Prostate gland (tissue), 2 donors: ENCODE measurements at places on chromosomes 4 and X.
A peak's percentile ranks its signal among the peaks of the same experiment; 100 is the strongest.

DNA sequence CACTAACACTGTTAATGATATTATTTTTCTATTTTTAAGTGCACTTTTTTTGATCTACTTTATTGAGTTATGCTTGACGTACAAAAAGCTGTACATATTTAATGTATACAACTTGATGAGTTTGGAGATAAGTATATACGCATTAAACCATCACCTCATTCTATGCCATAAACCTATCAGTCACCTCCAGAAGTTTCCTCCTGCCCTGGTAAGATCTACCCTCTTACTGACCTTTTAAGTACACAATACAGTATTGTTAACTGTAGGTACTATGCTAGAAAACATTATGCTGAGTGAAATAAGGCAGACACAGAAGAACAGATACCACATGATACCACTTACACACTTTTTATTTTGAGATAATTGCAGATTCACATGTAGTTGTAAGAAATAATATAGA lies 36.9 kb downstream of the INTS6L start:
- no peak for DNase-seq

- no peak for DNase-seq
Observed at GRCh38 chrX:111133389-111133788, 37.4 kb downstream of the PAK3 start.

- peak; percentile 12 for DNase-seq
Observed at GRCh38 chrX:104565791-104566680, at the start of gene IL1RAPL2. Gene IL1RAPL2, plus strand, starts transcription at chrX:104566199.

GRCh38 chrX:67734111-67734753 lies 190.4 kb downstream of the AR start:
- DNase-seq = no peak

DNA sequence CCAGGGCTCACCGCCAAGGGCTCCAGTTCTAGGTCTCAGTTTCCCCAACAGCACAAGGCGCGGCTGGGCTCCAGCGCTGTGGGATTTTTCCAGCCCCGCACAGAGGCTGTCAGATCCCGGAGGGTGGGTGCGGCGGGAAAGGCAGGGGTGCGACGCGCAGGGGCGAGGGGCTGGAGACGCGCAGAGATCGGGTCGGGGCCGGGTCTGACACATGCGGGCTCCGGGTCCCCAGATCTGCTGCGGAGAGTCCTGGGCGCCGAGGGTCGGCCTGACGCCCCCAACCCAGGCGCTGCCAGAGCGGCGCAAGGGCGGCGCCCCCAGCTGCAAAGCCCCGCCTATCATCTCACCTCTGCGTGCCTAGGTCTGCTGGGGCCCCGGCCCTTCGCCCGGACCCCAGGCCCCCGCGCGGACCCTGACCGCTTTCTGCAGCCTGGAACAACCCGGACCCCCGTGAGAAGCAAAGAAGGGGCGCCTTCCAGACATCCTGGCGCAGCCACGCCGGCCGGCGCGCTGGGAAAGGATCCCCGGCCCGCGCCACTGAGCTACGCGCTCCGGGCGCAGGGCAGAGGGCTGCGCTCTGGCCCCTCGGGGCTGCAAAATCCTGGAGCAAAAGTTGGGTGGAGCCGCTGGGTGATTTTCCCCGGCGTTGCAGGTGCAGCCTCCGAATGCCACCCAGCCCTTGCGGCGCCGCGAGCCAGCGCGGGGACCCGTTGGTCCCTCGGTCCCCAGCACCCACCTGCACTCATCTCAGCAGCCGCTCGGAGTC lies 486 bp downstream of the ABLIM2 start:
- DNase-seq = no peak

GRCh38 chr4:36215627-36216026 lies 28.7 kb downstream of the ARAP2 start:
- DNase-seq = no peak

GRCh38 chr4:184693056-184693455 lies 40.8 kb downstream of the CENPU start:
- DNase-seq = no peak

DNA sequence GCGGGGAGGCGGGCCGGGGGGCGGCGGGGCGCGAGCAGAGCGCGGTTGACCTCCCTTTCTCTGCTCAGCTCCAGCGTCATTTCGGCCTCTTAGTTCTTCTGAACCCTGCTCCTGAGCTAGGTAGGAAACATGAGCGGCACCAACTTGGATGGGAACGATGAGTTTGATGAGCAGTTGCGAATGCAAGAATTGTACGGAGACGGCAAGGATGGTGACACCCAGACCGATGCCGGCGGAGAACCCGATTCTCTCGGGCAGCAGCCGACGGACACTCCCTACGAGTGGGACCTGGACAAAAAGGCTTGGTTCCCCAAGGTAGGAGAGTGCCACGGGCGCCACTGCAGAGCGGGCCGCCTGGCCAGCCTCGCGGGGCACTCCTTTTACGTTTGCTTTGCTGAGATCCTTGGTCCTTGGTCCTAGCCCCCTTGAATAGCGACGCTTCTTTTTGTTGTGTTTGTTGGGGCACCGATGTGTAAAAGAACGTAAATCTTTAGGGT lies at the start of gene HTATSF1:
Gene HTATSF1, plus strand, starts transcription at position 37 of the 497 bp plus-strand sequence. Its CDS starts 93 bp downstream, at position 130.
- DNase-seq = no peak

DNA sequence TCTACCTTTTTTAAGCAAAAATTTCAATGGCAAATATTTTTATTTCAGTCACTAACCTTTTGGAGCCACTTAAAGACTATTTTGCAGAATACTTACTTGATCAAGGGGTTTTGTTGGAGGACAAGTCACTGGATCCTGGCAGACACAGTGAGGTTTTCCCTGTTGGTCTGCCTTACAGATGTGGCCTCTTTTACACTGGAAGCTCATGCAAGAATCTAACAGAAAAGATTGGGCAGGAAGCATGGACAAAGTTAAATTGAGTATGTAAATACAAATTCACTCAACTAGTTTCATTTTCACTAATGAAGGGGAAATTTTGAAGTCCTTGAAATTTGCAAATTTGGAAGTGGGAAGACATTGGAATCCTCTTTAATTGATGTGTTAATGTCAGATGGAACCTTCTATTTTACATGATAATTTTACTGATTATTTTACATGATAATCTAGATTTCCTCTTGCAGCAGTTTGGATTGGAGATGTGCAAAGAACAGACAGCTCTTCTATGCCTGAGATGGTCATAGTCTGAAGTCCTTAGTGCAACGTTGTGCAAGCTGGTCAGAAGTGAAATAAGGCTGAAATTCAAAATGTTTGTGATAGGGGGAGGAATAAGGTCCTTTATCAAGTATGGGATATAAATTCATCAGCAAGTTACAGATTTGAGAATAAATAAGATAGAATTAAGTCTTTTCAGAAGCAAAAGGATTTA lies 38.4 kb downstream of the SPARCL1 start:
- no peak for DNase-seq

DNA sequence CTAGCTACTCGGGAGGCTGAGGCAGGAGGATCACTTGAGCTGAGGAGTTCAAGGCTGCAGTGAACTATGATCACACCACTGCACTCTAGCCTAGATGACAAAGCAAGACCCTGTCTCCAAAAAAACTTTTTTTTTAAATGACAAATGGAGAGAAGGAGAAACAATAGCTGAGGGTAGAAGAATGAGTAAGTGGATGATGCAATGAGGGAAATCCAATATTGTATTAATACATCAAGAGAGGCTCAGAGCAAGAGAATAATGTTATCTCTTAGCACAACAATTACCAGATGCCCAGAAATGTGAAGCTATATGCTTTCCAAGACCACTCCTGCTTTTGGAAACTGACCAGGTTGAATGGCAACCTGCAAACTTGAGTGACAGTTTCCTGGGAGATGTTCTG lies 19.9 kb upstream of the GPR173 start:
- DNase-seq = no peak

DNA sequence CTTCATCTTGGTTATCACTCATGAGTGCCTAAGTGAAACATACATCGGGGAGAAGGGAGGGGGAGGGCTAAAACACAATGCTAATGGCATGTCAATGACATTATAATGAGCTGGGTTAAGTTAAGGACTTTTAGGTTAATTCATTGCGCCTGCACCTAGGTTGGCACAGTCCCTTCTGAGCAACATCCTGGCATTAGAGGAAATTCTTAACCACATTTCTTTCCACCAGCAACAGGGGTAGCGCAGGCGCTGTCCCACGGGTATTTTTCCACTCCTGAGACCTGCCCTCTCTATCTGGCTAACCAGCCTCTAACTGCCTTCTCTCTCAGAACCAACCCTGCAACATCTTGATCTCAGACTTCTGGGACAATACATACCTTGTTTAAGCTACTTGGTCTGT lies 39.0 kb upstream of the PROM1 start:
- DNase-seq = no peak

DNA sequence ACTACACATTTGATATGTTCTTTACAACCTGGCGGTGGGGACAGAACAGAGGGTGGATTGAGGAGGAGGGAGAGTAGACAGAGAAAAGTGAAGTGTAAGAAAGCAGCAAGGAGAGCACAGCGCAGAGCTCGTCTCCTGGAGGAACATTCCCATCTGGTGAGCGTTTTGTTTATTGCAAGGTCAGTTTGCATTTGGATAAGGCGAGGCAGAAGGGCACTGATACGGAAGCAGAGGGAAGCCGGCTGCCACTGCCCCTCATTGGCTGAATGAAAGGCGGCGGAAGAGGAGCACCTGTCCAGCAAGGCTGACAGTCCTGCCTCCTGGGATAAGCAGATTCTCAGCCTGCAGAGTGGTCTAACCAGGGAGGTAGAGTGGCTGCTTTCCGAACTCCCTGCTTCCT lies 83.2 kb downstream of the GPR143 start:
- no peak for DNase-seq

GRCh38 chr4:146472404-146472803 lies 49.3 kb downstream of the SLC10A7 start:
- DNase-seq = no peak

DNA sequence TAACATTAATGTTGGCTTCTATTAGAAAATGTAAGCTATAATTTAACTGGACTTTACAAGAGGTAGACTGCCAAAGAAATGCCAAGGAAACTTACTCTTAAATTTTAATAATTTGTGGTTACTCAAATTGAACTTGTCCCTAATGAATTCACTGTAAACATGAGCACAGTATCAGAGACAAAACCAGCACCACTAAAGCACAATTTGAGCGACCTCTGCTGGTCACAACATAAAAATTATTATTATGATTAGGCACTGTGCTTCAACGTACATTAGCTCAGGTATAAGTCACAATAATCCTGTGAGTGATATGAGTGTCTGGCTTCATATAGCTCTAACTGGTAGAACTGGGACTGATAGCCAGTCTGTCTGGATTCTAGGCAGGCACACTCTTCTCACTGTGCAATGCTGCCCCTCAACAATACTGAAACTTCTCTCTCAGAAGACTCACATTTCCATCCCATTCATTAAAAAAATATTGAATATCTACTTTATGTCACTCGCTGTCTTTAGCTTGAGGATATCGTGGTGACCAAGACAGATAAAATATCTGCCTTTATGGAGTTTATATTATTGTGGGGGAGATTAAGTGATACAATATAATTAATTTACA lies 8.0 kb downstream of the NUDT6 start:
- DNase-seq = no peak

DNA sequence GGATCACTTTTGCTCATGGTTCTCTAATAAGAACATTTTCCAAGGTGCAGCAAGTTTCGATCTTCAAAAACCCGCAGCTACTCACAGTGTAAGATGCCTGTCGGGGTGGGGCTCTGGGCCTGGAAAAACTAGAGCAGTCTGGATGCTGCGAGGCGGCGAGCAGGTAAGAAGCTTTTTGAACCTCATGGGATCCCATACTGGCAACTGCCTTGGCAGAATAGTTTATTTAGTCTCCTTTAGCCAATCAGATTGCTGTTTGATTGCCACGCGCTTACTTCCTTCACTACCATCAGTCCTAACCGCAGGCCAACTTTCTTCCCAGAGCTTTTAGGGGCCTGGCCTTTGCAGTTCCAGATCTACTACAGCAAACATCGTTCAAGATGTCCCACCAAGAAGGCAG lies 61.3 kb upstream of the MAGEB10 start:
- DNase-seq = no peak

DNA sequence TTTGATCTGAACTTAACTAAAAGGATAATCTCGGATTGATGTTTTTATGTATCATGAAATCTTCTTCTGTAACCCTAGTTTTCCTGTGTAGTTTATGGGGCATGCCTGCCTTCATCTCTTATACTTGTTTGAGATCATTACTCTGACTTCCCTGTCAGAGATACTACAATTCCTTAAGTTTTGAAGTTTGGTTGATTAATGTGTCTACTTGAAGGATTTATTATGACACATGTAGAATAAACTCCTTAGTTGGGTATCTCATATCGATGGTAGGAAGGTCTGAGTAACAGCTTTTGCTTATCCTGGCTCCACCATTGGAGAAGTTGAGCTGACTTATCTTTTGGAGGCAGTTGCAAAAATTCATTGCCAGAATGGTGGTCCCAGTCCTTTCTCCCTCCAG lies 46.7 kb downstream of the WWC2 start:
- DNase-seq = no peak

DNA sequence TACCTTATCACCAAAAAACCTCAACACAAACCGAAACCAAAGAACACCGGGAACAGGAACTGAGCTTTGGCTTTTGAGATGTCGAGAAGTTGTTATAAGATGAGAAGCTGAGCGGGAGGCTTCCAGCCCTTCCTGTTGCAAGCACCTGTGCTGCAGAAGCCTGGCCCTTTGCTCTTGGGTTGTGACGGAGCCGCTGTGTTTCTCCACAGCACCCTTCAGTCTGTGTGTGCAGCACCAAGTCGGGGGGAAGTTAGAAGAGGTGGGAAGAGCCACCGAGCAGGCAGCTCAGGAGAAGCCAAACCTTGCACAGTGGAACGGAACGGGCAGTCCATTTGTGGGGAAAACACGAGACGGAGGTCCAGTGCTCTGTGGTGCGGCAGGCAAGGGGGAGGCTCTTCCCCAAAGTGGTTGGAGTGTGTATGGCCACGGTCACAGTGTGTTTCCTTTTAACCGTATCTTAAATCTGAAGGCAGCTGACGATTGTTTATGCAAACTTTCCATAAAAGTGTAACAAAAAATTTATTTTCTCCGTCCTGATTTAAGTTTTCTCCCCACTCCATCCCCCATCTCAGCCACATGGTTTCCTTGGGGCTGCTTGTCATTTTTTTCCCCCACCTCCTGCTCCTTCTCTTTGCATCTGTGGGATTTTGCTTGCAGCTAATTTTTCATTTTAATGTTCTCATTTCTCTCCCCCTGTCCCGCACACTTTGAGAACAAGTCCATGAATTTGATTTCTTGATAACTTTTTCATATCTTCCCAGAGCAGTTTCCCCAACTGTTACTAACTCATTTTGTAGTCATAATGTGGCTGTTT lies 123.7 kb downstream of the STOX2 start:
- DNase-seq = no peak

DNA sequence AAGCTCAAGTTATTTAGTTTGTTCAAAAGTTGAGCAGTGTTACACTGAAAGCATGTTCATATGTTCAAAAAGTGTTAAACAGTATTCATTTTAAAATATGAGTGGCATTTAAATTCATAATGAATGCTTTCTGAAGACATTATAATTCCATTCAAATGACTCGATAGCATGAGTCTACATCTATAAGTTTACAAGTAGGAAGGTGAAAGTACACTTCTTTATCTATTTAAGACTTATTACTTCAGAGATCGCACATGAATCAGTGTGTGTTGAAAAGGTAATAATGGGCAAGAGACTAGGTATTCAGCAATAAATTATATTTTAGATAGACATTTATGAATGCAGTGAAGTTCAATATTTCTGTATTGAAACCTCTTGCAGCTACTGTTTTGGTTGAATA lies 456.1 kb downstream of the GRXCR1 start:
- DNase-seq = no peak
